Neural crest cell (in vitro differentiated cells): ENCODE measurements at places on chromosomes 3 and 15.

DNA sequence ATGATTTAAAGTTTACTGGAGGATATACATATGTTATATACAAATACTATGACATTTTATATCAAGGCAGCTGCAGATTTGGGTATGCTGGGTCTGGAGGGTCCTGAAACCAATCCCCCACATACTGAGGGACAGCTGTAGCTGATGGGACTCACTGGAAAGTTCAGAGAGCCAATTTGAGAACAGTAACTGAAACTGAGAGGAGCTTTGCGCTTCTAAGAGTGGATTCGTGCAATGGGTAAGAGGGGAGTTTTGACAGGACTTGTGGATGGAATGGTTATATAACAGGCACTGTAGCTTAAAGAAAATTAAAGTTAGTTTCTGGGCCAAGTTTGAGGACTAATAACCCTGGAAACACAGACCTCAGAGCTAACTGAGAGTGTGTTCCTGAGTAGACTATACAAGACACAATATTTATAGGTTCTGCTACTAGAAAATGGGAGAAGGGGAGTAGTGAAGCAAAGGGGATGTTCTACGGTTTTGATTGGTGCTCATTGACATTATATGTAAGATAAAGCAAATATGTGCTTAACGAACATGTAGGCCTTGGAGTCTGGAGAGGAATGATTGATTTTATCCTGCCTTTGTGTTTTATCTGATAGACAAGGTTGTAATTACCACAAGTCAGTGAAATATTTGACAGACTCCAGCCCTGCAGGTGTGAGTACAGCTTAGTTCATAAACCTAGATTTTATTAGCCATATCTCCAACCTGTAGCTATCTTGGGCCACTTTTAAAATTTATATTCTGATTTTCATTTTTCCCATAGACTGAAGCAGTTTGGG lies 4.8 kb upstream of the ZMAT3 start:
- no peaks in the 10 kb centered on the region for H3K27me3 ChIP-seq
- no peak overlapping the region for H3K27ac ChIP-seq
- H3K4me3 ChIP-seq, result no peak overlapping the region
- no peaks in the 10 kb centered on the region for H3K4me1 ChIP-seq
- DNase-seq, result no peak

DNA sequence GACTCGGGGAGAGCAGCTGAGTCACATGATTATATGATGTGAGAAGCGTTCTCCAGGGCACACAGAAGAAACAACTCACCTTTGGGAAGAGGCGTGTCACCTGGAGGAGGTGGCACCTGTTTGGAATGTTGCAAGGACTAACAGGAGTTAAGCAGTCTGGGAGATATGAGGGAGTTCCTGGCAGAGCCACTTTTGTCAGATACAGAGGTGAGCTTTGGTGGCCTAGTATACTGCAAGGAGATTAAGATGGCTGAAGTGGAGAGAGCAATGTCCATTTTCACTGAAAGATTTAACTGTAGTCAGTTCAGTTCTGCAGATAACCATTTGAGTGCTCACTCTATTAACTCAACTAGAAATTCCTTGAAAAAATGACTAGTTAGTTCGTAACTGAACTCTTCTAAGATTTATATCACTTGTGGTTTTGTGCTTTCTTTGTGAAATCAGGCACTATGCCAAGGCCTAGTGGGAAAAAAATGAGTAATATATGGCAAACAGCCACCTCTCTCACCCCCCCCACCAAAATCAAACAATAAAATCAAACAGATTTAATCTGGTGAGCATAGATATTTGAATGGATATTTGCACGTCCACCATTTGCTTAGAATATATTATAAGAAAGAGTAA lies 61.3 kb downstream of the CRYBG3 start:
- H3K4me3 ChIP-seq, result no peak overlapping the region
- H3K4me1 ChIP-seq, result no peaks in the 10 kb centered on the region
- H3K27ac ChIP-seq, result no peak overlapping the region
- DNase-seq, result no peak
- no peaks in the 10 kb centered on the region for H3K27me3 ChIP-seq

DNA sequence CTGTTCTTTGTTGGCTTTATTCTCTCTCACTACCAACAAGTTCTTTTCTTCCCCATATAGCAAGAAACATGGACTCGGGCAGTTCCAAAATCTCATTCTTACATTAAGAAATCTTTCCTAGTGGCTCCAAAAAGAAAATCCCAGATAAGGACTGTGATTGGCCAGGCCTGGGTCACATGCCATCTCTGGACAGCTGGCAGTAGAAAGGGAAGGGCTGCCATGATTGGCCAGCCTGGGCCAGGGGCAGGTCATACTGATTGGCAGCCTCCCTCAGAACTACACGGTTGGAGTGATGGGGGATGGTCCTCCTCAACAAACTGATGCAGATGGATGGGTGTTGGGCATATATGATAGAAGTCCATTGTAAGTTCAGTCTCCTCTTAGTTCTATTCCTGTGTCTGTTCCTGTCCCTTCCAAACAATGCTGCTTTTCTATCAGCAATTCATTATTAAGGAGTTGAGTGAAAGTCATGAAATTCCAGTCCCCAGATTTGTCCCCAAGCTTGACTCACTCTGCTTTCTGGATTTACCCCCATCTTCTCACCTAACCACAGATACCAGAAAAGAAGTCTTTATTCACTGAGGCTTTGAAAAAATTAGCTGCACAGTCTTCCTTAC lies 175.5 kb downstream of the ATG7 start:
- peak overlapping the region; percentile 95 for H3K27ac ChIP-seq
- peaks cover 15% of the 10 kb centered on the region for H3K36me3 ChIP-seq
- no peaks in the 10 kb centered on the region for H3K27me3 ChIP-seq

DNA sequence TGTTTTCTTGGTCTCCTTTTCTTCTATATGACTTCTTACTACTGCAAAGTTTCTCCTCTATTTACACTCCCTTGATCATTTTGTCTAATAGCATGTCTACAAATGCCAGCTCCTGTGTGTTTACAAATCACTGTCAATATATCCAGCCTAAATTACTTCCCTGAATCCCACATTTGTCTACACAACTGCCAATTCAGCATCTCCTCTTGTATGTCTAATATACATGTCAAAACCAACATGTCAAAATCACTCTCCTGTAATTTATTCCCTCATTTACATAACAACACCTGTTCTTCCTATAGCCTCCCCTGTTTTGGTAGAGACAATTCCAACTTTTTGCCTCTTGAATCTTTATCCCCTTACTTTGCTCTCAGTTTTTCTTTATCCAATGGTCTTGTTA lies 359.3 kb downstream of the PLOD2 start:
- no peaks in the 10 kb centered on the region for H3K27me3 ChIP-seq
- H3K4me3 ChIP-seq, result no peak overlapping the region
- no peak for DNase-seq
- no peak overlapping the region for H3K27ac ChIP-seq
- peaks cover 31% of the 10 kb centered on the region for H3K4me1 ChIP-seq

GRCh38 chr15:74042603-74043424 lies 39.5 kb downstream of the GOLGA6A start:
- no peak overlapping the region for H3K4me3 ChIP-seq
- no peaks in the 10 kb centered on the region for H3K27me3 ChIP-seq
- H3K36me3 ChIP-seq, result no peaks in the 10 kb centered on the region
- DNase-seq, result no peak
- peak overlapping the region; percentile 87 for H3K27ac ChIP-seq

GRCh38 chr3:114718898-114719210 lies 425.0 kb downstream of the TIGIT start:
- no peak overlapping the region for H3K4me3 ChIP-seq
- peaks cover 4% of the 10 kb centered on the region for H3K4me1 ChIP-seq
- H3K27ac ChIP-seq, result no peak overlapping the region
- no peaks in the 10 kb centered on the region for H3K36me3 ChIP-seq
- DNase-seq, result no peak

DNA sequence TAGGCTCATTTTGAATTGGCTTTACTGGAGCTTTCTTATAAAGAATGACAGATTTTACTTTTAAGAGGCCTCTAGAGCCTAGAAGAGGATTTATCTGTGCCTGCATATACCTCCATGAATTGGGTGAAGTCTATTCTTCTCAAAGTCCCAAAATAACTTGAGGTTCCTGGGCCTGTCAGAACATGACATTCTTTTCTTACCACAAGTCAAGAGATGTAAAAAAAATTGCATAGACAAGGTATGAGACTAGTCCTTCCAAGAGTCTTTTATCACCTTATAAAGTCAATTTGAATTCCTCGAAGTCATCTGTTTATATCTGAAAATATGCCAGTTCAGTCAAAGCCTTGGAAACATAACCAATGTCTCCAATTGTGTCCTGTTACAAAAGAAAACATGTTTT lies 17.2 kb upstream of the CD200 start:
- H3K36me3 ChIP-seq, result peaks cover 24% of the 10 kb centered on the region
- no peak overlapping the region for H3K27ac ChIP-seq
- no peaks in the 10 kb centered on the region for H3K27me3 ChIP-seq
- no peak for DNase-seq
- H3K4me1 ChIP-seq, result peaks cover 27% of the 10 kb centered on the region

GRCh38 chr3:42066516-42067181 lies 24.5 kb upstream of the TRAK1 start:
- DNase-seq, result no peak
- peak overlapping the region; percentile 95 for H3K27ac ChIP-seq
- peaks cover 66% of the 10 kb centered on the region for H3K4me1 ChIP-seq
- H3K36me3 ChIP-seq, result no peaks in the 10 kb centered on the region
- no peaks in the 10 kb centered on the region for H3K27me3 ChIP-seq
- H3K4me3 ChIP-seq, result peak overlapping the region; percentile 72

DNA sequence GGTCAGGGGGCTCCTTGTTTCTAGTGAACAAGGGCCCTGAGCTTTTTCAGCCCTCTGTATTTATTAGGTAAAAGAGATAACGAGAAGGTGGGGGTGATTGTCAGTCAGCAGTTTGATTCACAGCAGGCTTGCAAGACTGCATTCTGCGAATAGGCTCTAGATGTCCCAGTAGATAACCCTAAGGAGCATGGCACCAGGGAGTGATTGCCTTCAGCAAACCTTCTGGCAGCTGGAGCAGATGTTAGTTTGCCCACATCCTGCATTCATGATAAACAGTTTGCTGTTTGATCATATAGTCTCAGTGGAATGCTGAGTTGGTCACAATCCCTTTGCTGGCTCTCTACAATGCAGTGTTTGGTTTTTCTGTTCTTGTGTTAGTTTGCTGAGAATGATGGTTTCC lies 161.3 kb upstream of the GADL1 start:
- no peaks in the 10 kb centered on the region for H3K4me1 ChIP-seq
- H3K36me3 ChIP-seq, result peaks cover 10% of the 10 kb centered on the region
- no peaks in the 10 kb centered on the region for H3K27me3 ChIP-seq
- H3K27ac ChIP-seq, result no peak overlapping the region
- no peak overlapping the region for H3K4me3 ChIP-seq

- DNase-seq, result no peak
- peaks cover 4% of the 10 kb centered on the region for H3K27me3 ChIP-seq
- no peaks in the 10 kb centered on the region for H3K36me3 ChIP-seq
- no peaks in the 10 kb centered on the region for H3K4me1 ChIP-seq
- H3K27ac ChIP-seq, result no peak overlapping the region
Observed at GRCh38 chr15:55118344-55118870, 78.3 kb downstream of the RSL24D1 start.

DNA sequence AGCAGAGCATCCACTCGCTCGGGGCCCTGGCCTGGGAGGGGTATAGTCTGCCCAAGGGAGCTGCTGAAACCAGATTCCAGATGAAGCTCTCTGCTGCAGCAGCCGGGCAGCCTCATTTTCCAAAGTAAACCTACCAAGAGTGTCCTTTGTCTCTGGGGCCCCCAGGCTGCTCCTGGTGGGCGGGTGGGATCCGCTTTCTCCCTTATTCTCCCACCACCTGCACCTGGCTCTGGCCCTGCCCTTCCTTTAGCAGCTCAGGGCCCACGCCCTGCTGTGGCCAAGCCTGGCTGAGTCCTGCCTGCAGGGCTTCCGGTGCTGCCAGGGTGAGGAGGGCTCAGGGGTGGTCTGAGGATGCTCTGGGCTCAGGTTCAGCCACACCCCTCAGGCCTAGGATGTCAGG lies 13.0 kb downstream of the SCN5A start:
- no peak for DNase-seq
- no peak overlapping the region for H3K27ac ChIP-seq
- no peak overlapping the region for H3K4me3 ChIP-seq
- H3K4me1 ChIP-seq, result peaks cover 7% of the 10 kb centered on the region

GRCh38 chr3:129061023-129061887 lies 676 bp downstream of the GP9 start:
- H3K36me3 ChIP-seq, result no peaks in the 10 kb centered on the region
- no peak for DNase-seq
- no peaks in the 10 kb centered on the region for H3K27me3 ChIP-seq
- H3K27ac ChIP-seq, result no peak overlapping the region

GRCh38 chr3:179272385-179272784 lies 21.5 kb upstream of the KCNMB3 start:
- H3K36me3 ChIP-seq, result no peaks in the 10 kb centered on the region
- H3K27ac ChIP-seq, result no peak overlapping the region
- DNase-seq, result no peak
- H3K4me3 ChIP-seq, result no peak overlapping the region
- no peaks in the 10 kb centered on the region for H3K27me3 ChIP-seq

GRCh38 chr3:188624384-188624783 lies 470.4 kb downstream of the LPP start:
- no peak overlapping the region for H3K27ac ChIP-seq
- no peaks in the 10 kb centered on the region for H3K27me3 ChIP-seq
- H3K4me1 ChIP-seq, result no peaks in the 10 kb centered on the region
- DNase-seq, result no peak
- H3K36me3 ChIP-seq, result peaks cover 17% of the 10 kb centered on the region
- no peak overlapping the region for H3K4me3 ChIP-seq

DNA sequence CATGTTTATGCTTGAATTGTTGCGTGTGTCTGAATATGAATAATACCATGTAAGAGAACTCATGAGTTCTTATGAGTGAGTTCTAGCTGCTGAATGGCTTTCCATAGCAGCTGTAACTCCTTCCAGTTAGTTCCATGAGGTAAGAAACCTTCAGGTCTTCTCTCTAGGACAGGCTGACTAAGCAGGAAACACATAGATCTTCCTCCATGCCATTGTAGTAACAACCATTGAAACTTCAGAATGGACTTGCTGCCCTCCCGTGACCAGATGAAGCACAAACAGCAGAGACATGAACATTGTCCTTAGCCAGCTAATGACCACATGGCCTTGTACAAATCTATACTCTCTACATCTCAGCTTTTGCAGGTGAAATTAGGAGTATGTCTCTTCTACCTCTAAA lies 200.0 kb downstream of the ZNF385D start:
- DNase-seq, result no peak
- no peaks in the 10 kb centered on the region for H3K27me3 ChIP-seq
- no peaks in the 10 kb centered on the region for H3K36me3 ChIP-seq
- H3K4me3 ChIP-seq, result no peak overlapping the region
- no peaks in the 10 kb centered on the region for H3K4me1 ChIP-seq

DNA sequence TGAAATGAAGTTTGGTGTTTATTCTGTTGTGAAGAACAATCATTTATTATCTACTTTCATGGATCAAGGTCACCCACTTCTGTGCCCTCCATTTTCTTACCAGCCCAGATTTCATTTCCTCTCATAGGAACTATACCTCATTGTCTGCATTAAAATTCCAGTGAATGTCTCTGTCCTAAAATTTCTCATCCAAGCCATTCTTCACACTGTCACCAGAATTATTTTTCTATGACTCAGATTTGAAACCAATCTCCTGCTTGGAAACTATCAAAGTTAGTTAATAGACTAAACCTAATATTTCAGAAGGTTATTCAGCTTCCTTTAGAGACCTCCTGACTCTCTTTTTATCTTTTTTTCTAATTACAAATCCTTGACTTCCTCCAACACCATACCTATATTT lies 364.1 kb upstream of the CBLB start:
- H3K4me3 ChIP-seq, result no peak overlapping the region
- H3K36me3 ChIP-seq, result no peaks in the 10 kb centered on the region
- no peaks in the 10 kb centered on the region for H3K4me1 ChIP-seq
- DNase-seq, result no peak
